ENCODE measurements at places on chromosomes 12 and 14.

DNA sequence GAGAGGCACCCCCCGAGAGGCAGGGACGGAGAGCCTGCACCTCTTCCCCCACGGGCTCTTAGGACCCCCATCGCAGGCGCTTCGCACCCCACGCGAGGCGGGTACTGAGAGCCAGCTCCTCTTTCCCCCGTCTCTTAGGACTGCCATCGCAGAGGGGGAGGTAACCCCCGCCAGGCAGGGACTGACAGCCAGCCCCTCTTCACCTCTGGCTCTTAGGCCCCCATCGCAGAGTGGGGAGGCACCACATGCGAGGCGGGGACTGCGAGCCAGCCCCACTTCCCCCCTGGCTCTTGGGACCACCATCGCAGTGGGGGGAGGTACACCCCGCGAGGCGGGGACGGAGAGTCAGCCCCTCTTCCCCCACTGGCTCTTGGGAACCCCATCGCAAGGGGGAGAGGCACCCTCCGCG lies 46.1 kb downstream of the DDX11 start:
- DNase-seq, result no peak

DNA sequence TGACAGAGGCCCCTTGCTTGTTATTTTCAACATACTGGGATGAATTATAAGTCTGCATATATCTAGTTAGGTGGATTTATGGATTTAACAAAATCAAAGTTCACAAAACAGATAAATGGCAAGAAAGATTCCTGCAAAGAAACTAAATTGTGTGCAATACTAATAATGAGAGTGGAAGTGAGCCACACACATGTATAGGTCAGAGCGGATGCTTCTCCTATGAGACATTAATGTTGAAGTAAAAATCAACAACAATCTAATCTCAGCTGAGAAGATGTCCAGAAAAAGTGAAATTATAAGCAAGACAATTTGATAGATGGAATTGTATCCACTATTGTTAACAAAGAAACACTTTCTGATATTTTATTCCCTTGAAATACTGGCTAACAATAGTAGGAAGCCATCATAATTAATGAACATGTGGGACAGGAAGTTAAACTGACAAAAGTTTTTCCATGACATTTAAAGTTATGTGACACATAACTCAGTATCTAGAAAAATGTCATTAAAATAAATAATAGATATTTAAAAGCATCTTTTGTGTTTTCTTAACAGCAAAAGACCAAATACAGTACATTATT lies 39.7 kb downstream of the RAD51B start:
- no peak for DNase-seq

DNA sequence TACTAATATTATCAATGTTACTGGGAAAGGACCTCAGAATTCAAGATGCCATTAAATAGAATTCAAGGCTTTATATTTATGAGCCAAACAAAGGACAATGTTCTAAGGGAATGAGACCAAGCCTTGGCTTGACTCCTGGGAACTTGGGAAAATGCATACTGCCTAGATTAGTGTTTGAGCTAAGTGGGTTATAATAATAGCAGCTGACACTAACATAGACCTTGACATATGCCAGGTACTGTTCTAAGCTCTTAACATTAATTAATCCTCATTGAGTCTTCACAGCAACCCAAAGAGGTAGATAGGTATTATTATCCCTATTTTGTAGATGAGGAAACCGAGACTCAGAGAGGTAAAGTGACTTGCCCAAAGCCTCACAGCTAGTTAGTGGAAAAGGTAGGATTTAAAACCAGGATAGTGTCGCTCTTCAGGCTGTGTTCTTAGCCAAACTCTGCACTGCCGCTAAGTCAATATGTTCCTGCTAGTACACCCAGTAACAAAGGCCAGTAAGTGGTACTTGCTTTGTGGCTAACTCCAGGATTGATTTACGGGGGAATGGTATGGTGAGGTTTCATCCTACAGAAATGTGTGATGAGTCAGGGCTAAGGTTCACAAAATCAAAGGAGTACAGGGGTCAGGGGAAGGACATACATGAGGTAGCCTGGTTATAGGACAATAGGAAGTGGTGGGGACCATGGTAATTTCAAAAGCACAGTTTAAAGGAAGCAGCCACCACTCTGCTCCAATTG lies 35.8 kb upstream of the PRKAB1 start:
- DNase-seq, result no peak

DNA sequence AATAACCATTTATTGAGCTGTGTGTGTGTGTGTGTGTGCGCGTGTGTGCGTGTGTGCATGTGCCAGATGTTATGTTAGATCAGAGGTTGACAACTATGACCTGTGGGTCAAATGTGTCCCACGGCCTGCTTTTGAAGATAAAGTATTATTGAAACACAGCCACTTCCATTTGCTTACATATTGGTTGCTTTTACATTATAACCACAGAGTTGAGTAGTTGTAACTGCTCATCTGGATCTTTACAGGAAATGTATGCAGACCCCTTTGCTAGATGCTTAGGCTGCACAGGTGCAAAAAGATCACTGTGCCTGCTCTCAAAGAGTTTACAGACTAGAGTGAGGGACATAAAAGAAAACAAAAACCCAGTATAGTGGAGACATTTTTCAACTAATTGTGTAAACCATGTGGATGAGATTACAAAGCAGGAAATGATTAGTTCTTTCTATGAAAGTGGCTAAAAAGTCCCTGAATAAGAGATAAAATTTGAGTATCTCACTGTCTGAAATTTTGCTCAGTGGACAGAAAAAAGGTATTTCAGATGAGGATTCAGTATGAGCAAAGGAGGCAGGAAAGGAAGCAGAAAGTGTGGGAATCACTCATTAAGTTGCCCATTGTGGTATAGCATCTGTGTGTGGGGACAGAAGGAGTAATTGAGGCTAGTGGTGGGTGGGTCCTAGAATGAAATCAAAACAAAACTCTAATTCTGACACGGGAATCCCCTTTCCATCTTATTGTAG lies 188.4 kb downstream of the PAH start:
- DNase-seq, result no peak

DNA sequence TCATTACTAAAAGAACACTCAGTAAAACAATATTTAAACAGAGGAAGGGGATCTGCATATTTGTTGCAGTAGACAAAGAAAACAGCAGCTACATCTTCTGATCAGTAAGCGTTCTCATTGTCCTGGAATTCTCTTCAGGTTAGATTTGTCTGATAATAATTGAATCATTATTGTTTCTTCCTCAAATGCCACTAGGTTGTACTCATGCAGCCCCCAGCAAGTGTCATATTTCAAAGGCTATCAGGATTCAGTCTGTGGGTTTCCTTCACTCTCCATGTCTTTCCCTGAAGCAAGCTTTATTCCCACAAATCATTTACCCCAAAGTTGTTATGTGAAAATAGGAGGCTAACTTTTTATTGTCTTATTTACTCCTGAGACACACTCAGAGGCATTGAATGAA lies 14.7 kb downstream of the PIK3C2G start:
- no peak for DNase-seq

DNA sequence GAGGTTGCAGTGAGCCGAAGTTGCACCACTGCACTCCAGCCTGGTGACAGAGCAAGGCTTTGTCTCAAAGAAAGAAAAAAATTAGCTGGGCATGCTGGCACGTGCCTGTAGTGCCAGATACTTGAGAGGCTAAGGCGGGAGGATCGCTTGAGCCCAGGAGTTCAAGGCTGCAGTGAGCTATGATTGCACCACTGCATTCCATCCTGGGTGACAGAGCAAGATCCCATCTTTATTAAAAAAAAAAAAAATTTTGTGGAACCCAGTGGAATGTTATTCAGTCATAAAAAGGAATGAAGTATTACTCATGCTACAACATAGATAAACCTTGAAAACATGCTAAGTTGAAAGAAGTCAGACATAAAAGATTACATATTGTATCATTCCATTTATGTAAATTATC lies 8.3 kb upstream of the ERBB3 start:
- no peak for DNase-seq

- no peak for DNase-seq
Observed at GRCh38 chr12:110252716-110253115, 28.3 kb upstream of the ATP2A2 start.

All from COLO829 (cell line).